ENCODE measurements at places on chromosomes 5 and 9. TPM values are rescaled to one million over a fixed set of nuclear protein-coding genes. Genes with fewer than 3 reads are reported as not detected.

GRCh38 chr9:95981761-95982390, 106.4 kb downstream of the ERCC6L2 start:
- DNase-seq, result no peak

DNA sequence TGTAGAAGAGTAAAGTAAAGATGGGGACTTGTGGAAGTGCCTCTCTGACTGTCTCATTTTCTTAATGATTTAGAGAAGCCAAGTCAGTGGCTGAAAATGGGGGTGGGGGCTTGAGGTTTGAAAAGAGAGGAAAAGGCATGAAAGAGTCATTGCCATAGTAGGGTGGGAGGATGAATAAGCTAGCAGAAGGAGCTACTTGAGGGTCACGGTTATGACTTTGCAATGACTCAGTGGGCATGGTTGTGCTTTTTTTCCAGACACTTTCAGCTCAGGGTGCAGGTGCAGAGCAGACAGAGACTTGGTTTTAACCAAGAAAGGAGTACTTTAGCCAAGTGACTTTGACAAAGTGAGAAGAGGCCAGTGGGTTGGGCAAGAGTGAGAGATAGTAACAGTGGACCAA, 117.8 kb downstream of the PTTG1 start:
- no peak for DNase-seq

- no peak for DNase-seq
Observed at GRCh38 chr5:33319151-33319550, 121.6 kb upstream of the TARS1 start.

GRCh38 chr5:21219251-21219650, 1231.3 kb upstream of the CDH18 start:
- DNase-seq, result no peak

- DNase-seq, result no peak
Observed at GRCh38 chr9:92147030-92147851, 32.0 kb upstream of the SPTLC1 start.

DNA sequence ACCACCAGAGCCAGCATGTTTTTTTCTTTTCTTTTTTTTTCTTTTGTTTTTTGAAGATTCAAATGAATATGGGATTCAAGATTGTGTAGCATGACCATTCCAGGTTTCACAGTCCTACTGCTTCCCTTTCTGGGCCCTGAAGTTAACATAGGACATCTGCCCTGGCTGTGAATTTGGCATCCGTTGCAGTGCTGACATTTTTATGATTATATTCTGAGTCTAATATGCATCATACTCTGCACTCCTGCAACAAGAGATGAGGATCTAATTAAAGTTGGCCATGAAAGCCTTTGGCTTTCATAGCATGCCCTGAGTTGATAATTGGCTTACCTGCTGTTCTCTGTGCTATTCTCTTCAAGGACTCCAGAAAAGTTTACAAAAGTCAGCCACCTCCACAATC, 29.8 kb downstream of the C5orf22 start:
- no peak for DNase-seq

DNA sequence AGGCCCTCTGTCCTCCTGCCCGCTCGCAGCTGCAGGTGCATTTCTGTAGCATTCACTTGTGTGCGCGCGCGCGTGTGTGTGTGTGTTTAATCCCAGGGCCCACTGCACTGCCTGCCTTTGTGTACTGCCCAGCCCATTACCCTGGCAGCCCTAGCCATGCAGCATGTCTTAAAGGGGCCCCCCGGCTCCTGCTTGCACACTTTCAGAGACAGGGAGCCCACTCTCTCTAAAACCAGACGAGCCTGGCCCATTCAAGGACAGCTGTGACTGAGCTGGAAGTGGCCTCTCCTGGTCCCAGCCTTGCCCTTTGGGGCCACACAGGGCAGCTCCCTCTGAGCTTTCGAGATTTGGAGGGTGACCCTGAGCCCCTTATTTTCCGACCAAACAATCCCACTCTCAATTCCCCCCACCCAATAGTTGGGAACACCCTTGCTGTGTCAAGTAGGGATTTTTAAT, 98.9 kb downstream of the DAB2IP start:
- DNase-seq, result no peak

DNA sequence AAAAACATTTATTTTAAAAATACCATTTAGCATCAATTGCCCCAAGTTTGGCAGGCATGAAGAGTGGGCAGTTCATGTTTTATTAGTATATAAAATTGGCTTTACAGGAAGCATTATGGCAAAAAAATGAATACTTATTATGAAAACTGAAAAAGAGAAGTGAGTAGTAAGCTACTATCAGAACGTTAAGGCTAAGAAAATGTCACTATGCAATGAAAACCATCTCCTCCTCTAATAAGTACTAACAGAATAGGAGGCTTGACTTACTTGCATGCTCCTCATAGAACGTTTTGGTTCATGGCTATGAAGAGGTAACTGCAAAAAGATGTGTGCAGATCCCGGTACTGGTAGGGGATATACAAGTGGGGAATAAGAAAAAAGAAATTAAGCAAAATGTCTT, 23.6 kb downstream of the TICAM2 start:
- DNase-seq, result no peak

GRCh38 chr9:109705515-109705914, 74.5 kb upstream of the PALM2AKAP2 start:
- DNase-seq, result no peak

DNA sequence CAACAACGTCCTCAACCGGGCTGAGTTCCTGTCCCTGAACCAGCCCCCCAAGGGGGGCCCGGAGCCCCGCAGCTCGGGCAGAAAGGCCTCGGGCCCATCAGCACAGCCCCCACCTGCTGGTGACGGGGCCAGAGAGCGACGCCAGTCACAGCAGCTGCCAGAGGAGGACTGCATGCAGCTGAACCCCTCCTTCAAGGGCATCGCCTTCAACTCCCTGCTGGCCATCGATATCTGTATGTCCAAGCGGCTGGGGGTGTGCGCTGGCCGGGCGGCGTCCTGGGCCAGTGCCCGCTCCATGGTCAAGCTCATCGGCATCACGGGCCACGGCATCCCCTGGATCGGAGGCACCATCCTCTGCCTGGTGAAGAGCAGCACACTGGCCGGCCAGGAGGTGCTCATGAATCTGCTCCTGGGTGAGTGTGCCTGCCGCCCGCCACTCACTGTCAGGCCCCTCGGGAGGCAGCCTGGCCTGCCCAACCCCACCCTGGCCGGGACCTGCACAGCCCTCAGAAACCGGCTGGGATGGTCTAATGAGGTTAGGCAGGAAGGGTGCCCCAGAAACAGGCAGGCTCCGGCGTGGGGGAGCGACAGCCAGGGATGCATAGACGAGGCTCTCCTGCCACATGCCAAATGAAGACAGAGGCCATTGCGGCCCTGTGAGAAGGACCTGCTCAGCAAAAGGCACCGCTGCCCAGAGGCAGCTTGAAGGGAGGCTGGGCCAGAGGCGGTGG, 678 bp downstream of the PLPP7 start:
- no peak for DNase-seq

DNA sequence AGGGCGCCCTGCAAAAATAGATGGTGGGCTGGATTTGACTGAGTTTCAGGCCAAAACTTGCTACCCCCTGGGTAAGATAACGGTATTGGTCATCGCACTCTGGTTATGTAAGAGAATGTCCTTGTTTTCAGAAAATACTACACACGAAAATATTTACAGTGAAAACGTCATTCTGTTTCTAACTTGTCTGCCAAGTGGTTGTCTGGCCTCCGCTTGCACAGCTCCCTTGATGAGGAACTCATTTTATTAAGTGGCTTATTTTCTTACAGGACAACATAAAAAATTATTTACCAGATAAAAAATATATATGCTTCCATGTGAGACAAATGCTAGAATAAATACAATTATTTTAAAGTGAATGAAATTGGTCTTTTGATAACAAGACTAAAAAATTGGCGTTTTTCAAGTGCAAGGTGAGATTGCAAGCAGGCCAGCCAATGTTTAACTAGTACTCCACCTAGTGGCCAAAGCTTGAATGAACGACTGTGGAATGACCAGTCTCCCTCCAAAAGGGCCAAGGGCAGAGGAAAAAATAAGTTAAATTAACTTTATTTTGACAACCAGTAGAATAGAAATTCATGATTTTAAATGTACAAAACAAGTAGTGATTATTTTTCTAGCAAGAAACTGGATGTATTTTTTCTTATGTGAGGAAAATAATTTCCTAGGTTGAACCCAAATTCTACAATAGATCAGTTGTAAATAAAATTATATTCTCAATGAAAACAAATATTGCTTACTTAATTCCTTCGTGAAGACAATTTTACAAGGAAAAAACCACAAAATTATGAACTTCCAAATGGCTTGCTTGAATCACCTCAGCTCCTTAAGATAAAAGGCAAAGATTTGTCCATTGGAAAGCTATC, 93.2 kb downstream of the ZFAND5 start:
- DNase-seq, result no peak

GRCh38 chr5:145980718-145981117, 44.3 kb downstream of the SH3RF2 start:
- DNase-seq, result no peak

DNA sequence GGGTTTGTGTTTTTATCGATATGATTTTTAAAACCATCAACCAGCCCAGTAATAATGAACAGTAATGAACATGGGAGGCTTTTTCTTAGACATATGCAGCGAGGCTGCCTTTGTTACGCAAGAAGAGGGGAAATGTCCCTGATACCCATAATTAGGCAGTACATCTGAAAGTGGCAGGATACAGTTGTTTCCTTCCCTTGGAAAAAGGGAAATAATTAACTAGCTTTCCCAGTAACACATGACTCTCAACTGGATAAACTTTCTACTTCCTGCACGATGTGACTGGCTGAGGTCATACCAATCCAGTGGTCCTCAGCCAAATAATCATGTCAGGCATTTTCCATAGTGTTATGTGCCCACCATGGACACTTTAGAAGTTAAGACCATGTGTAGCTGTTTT, 431.6 kb upstream of the C9orf72 start:
- no peak for DNase-seq

GRCh38 chr5:93421987-93422401, 159.0 kb downstream of the NR2F1-AS1 start:
- no peak for DNase-seq

DNA sequence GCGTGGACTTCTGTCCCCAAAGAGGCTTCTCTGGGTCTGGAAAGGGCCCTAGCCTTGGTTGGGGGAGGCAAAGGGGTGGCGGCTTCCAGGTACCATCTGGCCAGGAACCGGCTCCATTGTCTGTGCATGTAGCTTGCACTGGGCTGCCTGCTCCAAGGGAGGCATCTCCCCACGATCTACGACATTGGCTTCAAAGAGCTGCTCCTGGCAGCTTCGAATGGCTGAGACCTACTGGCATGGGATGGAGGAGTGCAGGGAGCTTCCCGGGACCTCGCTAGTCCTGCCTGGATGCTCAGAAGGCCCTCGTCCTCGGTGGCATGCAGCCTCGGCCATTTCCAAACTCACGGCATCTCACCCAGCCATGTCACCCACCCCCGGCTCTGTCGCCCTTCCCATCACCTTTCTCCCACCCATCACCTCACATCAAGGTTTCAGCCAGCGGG, 137.8 kb downstream of the KCNIP1 start:
- DNase-seq, result no peak

DNA sequence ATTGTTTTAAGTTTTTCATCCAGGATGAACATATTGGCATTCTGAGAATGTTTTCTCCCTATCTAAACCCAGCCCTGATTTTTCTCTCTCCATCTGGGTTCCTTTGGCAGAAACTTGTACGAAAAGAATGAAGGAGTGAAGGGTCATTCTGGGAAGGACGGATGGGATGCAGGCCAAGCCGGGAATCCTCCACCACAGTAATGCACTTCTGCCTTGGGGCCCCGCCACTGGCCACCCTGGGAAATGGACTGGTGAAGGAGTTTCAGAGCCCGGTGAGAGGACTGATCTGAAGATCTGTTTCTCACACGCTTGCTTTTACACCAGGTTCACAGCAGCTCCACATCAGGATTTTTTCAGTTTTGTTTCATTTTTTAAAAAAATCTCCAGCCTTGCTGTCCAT, 554.8 kb downstream of the BNC2 start:
- no peak for DNase-seq

DNA sequence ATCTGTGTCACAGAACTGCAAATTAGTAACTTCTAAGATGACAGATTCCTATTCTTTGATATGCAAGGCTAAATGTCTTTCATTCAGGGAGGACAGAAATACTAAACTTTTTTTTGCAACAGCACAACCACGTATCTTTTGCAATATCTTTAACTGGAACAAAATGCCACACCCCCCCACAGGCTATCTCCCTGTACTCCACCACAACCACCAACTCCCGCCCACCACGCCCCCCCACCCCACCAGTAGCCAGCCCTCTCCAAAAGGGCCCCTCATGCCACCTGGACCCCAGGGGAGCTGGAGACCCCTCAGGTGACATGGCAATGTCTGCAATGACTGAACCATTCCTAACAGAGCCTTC, 131.8 kb downstream of the ROR2 start:
- no peak for DNase-seq

DNA sequence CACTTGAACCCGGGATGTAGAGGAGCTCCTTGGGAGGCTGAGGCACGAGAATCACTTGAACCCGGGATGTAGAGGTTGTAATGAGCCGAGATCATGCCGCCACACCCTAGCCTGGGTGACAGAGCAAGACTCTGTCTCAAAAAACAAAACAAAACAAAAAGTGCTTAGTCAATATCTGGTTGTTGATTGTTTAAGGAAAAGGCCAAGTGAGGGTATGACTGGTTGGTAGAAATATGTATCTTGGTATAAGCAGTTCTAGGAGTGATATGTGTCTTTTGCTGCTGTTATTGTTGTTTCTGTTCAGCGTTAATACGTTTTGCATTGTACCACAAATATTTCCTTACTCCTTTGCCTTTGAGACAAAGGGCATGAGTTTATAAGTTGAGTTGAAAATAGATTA, 210.7 kb upstream of the DMRT1 start:
- DNase-seq, result no peak

GRCh38 chr9:91059713-91060112, 258.1 kb downstream of the SYK start:
- no peak for DNase-seq

- DNase-seq, result no peak
Observed at GRCh38 chr5:28468166-28468565, 1429.8 kb upstream of the CDH9 start.

- no peak for DNase-seq
Observed at GRCh38 chr9:34507966-34508365, 14.8 kb downstream of the ENHO start.

SLC25A2 gene
- total RNA-seq, result 0.16 TPM

SPINK6 gene
- total RNA-seq, result not detected

NR4A3 gene
- 3.7 TPM for total RNA-seq

MUSK gene
- 2.1 TPM for total RNA-seq

SAXO1 gene
- not detected for total RNA-seq

HIGD2A gene
- total RNA-seq, result 210 TPM

C5orf52 gene
- not detected for total RNA-seq

FBXW2 gene
- total RNA-seq, result 39.7 TPM

POLR3G gene
- 0.46 TPM for total RNA-seq

PCDHA2 gene
- not detected for total RNA-seq

Measured in Right ventricle myocardium superior (tissue), 1 donor.